ENCODE measurements at places on chromosomes 2 and 18.
A peak's percentile ranks its signal among the peaks of the same experiment; 100 is the strongest.

GRCh38 chr2:228689053-228689452, 507.6 kb upstream of the SPHKAP start:
- peak; percentile 81 for DNase-seq

DNA sequence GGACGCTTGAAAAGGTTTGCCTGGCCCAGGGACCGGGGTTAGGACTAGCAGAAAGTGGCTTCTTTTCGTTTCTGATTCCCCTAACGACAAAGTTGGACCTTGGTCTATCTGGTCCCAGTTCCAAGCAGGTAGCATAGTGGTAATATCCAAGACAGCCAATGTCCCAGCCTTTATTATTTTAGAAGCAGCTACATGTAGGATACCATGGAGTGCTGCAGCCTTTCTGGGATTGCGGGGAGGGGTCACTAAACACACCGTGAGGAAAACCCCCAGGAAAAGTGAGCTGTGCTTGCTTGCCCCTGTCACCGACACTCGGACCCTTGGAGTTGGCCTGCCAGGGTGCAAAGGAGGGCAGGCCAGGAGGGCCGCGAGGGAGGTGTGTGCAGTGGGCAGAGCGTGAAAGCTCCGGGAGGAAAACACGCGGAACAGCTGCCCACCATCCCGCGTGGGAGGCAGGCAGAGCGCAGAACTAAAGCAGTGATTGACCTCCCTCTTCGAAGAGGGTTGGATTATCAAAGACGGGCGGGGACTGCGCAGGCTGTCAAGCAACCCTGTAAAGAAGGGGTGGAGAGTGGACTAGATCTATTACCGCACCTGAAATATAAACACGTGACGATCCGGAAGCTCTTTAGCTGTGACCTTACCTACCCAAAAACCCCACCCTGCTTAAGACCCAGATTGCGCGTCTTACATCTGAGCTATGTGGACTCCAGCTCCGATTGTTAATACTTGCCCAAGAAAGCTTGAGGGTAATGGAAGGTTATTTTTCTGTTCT, 624 bp upstream of the MAP4K3 start:
- peak; percentile 22 for DNase-seq

DNA sequence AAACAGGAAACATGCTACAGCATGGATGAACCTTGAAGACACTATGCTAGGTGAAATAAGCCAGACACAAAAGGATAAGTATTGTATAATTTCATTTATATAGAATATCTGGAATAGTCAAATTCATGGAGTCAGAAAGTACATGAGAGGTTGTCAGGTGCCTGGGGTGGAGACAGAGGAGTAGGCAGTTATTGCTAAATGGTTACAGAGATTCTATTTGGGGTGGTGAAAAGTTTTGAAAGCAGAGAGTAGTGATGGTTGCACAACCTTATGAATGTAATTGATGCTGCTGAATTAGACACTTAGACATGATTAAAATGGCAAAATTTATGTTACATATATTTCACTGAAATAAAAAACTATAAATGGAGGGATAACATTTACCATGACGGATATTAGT, 197.4 kb downstream of the VAPA start:
- no peak for DNase-seq

GRCh38 chr2:109126501-109126860, 2.5 kb upstream of the SH3RF3 start:
- DNase-seq = no peak

GRCh38 chr2:88136817-88137216, 9.0 kb upstream of the FABP1 start:
- DNase-seq = no peak

GRCh38 chr2:197571627-197572271, 55.9 kb downstream of the MOB4 start:
- DNase-seq = no peak

DNA sequence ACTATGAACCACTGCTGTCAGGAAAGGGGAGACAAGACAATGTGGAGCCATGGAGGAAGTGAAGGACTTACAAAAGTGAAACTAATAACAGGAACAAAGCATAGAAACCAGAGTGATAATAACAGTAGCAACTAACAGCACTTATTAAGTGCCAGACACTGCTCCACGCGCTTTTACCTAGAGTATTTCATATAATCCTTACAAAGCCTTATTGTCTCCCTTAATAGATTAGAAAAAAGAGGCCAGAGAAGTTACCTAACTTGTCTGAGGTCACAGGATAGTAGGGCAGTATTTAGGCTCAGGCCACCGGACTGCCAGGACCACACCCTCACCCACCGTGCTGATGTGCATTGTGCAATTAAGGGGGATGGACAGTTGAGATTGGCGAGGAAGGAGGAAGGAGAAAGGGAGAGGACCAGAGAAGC, 98.6 kb upstream of the NFU1 start:
- no peak for DNase-seq

- DNase-seq = no peak
Observed at GRCh38 chr18:2515171-2515787, 56.0 kb downstream of the METTL4 start.

- DNase-seq = no peak
Observed at GRCh38 chr18:41593171-41593675, 361.8 kb upstream of the PIK3C3 start.

DNA sequence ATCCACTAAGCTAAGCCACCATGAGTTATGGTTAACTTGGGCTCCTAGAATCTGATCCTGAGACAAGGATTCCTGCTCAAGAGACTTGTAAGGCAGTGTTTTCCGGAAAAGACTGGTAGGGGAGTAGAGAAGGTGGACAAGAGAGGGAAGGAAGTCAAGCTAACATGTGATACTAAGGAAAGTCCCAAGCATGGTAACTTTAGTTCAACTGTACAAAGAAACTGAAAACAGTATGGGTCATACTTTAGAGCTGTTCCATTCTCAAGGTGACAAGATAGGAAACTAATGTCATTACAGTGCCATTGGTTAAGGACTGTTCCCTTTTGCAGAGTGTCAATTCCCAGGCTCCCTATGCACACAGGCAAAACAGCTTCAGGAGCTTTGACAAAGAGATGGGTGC, 5.8 kb downstream of the MYO5B start:
- DNase-seq = no peak

- no peak for DNase-seq
Observed at GRCh38 chr18:78767648-78768071, 212.0 kb upstream of the SALL3 start.

DNA sequence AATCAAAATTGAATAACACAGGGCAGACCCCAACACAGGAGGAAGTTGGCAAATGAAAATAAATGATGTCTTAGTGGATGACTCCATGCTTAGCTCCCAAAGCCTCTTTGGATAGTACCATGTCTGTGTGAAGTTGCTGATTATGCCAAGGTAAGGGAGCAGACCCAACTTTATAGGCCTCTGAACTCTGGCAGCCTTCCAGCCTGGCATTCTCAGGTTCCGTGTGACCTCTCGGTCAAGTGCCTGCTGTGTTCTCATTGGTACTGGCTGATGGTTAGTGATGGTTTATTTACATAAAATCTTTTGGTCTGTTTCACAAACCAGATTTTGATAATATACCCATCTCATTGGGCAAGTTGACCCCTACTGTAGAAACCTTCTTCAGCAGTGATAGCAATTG, 112.2 kb upstream of the TTC39C start:
- DNase-seq = no peak

DNA sequence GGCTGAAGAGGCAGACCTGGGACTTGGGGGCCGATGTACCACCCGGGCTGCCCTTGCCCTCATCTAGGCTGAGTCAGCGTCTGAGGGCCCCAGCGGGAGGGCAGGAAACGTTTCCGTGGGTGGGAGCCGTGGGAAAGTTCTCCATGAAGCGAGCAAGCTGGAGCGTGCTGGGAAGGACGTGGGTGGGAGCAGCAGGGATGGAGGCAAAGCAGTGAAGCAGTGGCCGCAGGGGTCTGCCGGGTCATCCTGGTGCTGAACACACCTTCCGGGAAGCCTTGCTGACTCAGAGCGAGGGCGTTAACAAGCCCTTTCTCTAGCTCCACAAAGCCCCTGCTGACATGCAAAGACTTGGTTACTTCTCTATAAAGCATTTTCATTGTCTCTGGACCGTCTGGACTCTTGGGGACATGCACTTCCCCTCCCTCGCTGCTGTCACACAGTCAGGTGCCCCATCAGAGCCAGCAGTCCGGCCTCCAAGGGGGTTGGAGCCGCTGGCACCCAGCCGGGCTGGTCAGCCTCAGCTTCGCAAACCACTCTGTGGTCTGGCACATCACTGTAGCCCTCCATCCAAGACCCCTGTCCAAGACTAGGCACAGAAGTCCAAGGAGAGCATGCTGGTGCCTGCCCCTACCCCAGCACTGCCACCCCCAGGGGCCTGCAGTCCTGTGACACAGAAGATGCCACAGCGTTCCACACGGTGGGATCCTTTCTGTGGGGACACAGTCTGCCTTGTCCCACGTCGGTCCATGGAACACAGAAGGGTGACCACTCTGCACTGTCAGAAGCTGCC, 115.1 kb upstream of the GPC1 start:
- no peak for DNase-seq

DNA sequence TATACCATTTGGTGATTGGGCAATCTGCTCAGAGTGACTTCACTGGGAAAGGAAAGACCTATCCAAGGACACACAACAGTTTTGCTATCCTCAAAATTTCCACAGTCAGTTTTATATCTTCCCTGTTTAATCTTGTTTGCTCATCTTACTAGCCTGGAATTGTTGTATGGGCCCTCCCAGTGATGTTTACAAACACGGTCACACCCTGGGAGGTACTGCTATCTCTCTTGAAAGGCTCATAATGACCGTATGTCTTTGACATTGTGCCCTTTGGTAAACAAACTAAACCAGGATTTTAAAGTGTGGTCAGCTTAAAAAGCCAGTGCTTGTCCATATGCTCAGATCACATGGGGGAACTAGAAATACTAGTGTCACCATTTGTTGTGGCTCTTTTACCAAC, 277.0 kb downstream of the CDH2 start:
- no peak for DNase-seq

DNA sequence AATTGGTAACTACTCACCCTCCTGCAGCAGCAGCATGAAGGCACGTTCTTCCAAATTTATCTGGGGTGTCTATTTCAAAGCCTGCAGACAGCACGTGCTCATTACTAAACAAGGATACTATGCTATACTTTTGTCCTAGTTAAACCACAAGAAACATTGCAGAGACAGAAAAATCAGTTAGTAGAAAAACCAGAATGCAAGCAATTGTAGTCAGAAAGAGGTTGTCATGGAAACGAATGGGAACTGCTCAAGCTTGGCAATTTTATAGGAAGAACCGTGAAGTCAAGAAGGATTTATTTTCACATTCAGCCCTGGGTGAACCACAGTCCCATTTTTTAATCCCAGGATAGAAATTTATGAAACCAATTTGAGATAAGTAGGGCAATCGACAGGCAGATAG, 162.2 kb upstream of the PGAP1 start:
- DNase-seq = peak; percentile 24

Data from GM23338 (cell line).